ENCODE measurements at places on chromosomes 2 and 18.

DNA sequence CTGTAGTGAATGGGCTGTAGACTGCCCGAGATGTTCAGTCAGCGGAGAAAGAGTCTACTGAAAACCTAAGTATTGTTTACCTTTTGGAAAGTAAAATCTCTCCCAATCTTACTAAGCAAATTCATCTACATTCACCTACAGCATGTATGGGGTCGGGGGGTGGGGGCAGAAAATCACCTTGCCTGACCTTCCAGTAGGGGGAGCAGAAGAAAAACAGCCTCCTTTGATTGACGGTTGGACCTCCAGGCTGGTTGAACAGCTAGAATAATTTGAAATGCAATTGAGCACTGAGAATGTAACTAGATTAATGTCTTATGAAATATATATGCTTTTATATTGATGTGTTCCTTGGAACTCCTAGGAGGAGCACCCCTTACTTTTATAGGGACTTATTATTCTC, 10.0 kb downstream of the LRATD1 start:
- DNase-seq, result no peak

- DNase-seq, result no peak
Observed at GRCh38 chr2:160632084-160632975, 138.7 kb upstream of the RBMS1 start.

DNA sequence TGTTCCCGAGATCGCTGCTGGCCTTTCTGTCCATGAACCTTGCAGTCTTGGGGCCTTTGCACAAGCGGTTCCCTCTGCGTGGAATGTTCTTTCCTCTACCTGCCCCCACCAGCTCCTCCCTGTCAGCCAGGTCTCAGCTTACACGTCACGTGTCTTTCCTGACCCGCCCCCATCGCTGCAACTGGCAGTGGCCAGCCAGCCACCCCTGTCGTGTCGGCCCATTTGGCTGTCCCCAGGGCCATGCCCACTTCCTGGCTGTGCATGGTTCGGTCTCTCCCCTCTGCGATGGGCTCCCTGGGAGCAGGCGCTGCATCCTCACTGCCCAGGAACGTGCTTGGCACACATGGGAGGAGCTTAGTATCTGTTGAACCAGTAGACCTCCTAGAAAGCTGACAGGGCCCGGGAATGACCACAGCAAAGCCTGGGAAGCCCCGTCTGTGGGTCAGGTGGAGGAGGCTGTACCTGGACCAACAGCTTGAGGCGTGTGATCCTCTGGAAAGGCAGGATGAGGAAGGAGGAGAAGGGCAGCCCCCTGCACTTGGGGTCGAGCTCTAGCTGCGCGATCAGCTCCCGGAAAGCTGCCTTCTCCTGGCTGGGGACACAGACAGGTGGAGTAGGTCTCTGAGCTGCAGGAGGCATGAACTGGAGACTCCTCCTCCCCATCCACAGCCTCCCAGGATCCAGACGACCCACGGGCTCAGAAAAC, 21.0 kb downstream of the SNORC start:
- no peak for DNase-seq

GRCh38 chr2:44956843-44957242, 15.3 kb downstream of the SIX3 start:
- DNase-seq, result no peak

- no peak for DNase-seq
Observed at GRCh38 chr2:84776011-84776410, 104.9 kb downstream of the TRABD2A start.

GRCh38 chr2:88925770-88926462, 234.4 kb downstream of the RPIA start:
- no peak for DNase-seq

- no peak for DNase-seq
Observed at GRCh38 chr18:35592298-35592697, 10.8 kb downstream of the GALNT1 start.

- no peak for DNase-seq
Observed at GRCh38 chr2:235088496-235088921, 136.7 kb downstream of the SH3BP4 start.

DNA sequence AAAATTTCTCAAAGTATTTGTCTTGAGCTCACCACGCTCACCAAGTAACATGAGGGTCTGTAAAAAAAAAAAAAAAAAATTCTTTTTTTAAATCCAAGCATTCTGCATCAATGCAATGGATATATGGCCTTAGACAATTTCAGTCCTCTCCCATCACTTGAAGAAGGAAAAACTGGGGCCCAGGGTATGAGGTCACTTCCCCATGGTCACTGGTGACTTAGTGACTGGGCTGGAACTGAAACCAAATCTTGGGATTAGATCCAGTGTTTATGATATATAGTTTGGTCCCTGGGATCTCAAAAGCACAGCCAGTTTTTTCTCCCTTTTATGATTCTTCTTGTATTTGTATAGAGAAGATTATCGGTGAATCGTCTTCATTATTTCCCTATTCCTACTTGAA, 477.9 kb upstream of the TNP1 start:
- DNase-seq, result no peak

DNA sequence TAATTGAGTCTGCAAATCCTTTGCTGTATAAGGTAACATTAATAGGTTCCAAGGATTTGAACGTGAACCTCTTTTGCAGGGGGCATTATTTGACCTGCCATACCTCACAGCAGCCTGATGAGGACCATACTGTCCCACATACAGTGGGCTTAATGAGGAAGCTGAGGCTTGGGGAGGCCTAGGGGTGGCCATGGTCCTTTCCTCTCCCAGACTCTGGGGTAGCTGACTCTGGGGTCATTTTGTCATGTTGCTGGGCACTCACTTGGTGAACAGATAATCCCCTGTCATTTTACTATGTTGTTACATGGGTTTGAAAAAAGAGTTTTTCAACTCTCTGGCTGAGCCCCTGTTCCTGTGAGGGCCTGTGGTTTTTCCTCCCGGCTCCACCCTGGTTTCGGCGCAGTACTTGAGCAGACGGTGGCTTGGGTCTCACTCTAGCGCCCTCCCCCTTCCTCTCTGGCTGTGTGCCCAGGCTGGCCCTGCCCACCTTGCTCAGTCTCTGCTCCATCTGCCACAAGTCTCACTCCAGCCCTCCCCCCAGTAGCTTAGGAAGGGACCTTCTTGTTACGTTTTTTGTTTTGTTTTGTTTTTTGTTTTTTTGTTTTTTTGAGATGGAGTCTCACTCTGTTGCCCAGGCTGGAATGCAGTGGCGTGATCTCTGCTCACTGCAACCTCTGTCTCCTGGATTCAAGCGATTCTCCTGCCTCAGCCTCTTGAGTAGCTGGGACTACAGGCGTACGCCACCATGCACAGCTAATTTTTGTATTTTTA, 21.0 kb downstream of the INPP4A start:
- no peak for DNase-seq

GRCh38 chr2:238890618-238891456, 43.0 kb downstream of the TWIST2 start:
- no peak for DNase-seq

Data from GOT3 (cell line).